ENCODE measurements at places on chromosomes 2 and 18.
A peak's percentile ranks its signal among the peaks of the same experiment; 100 is the strongest.

DNA sequence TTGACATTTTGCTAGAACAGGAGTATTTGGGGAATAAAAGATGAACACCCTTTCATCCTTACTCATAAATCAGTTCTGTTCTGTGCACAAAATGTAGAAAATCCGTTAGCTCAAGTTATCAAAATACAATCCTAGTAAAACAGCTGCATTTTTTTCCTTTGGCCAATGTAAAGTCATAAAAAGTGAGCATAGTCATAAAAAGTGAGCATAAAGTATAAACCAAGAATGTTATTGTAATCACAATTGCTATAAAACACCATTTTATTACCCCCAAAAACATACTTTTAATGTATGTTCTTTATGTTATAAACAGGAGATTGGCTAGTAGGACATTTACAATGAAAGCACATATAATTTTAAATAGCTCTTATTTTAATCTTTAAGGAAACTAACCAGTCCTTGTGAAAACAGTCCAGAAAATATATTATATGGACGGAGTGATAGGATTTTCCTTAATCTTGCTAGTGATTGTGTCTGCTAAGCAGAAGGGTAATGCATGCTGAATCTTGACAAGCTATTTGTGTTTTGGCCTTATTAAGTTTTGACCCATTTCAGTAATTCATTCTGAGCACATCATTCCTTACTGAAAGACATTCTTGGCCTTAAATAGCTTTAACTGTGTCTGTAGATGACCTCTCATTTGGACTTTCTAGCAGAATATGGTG lies 891.8 kb downstream of the DSC3 start:
- DNase-seq = no peak

DNA sequence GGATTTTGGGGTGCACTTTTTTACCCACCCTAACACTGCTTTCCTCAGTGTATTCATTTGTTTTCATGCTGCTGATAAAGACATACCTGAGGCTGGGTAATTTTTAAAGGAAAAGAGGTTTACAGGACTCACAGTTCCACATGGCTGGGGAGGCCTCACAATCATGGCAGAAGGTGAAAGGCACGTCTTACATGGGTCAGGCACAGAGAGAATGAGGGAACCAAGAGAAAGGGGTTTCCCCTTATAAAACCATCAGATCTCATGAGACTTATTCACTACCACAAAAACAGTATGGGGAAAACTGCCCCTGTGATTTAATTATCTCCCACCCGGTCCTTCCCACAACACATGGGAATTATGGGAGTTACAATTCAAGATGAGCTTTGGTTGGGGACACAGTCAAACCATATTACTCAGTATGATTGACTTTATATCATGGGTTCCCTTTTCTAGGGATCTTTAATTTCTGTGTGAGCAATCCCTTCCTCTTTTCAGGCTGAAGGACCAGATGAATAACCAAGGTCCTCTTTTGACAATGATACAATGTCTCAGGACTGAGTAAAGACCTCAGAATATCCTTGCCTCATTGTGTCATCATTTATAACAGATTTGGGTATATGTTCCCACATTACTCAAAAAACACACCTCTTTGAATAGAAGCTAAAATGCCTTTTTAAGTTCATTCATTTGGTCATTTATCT lies 100.1 kb upstream of the TRIB2 start:
- no peak for DNase-seq

- DNase-seq = no peak
Measured at GRCh38 chr2:20179755-20180594, 45.0 kb downstream of the SDC1 start.

GRCh38 chr2:100285011-100285410 lies 37.3 kb downstream of the LONRF2 start:
- DNase-seq = no peak

- DNase-seq = no peak
Measured at GRCh38 chr18:62736077-62736855, 20.9 kb downstream of the PHLPP1 start.

- DNase-seq = no peak
Measured at GRCh38 chr2:204059016-204059415, 122.5 kb downstream of the ICOS start.

GRCh38 chr2:75870133-75870532 lies 159.4 kb upstream of the GCFC2 start:
- no peak for DNase-seq

DNA sequence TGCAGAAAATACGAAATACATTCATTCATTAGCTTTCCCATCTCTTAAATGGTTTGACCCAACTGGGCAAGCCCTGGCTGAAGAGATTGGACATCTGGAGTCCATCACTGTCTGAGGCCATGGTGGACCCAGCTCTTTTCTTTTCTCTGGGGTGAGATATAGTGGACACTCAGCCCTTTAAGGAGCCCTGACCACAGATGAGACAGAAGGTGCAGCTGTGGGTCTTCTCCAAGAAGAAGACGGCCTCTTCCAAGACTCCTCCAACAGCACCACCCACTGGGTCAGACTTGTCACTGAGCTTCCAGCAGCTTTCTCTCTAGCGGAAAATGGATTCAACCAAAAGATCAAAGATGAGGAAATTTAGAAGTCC lies 27.2 kb downstream of the TWIST2 start:
- DNase-seq = no peak

GRCh38 chr2:229425598-229425997 lies 154.5 kb upstream of the PID1 start:
- no peak for DNase-seq

GRCh38 chr2:173239644-173240043 lies 115.0 kb upstream of the CDCA7 start:
- no peak for DNase-seq

- DNase-seq = no peak
Measured at GRCh38 chr2:10238991-10239485, 63.7 kb upstream of the HPCAL1 start.

GRCh38 chr2:216857131-216857550 lies 2.7 kb downstream of the TNP1 start:
- no peak for DNase-seq

GRCh38 chr2:47655563-47655880 lies 127.4 kb upstream of the MSH6 start:
- DNase-seq = no peak

DNA sequence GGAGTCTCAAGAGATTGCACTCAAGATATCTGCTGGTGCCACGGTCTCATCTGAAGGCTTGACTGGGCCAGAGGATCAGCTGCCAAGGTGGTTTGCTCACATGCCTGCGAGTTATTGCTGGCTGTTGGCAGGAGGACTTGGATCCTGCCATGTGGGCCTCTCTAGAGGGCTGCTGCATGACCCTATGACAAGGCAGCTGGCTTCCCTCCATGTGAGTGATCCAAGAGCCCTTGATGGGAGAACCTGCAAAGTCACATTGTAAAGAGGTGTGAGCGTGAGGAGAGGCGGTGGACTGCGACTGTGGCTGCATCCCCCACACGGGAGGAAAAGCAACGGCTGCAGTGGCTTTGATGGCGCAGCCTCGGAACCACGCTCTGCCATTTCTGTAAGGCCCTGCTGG lies 4.0 kb upstream of the ALLC start:
- DNase-seq = no peak

DNA sequence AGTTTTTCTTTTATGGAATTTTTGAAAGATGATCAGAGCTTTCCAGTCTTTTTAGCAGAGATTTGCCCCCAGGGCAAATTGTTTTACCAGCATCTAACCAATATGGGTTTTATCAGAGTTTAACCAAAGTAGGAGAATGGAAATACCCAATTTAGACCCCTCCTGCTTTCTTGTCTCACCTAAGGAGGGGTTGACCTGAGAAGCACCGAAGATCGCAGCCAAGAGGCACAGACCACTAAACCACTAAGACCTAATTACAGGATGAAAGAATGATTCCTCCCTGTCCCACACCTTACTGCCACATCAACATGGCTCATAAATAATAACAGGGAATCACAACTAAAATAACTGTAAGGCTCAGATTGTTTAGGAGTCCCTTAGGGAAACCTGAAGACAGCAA lies 111.9 kb upstream of the EPB41L5 start:
- no peak for DNase-seq

- no peak for DNase-seq
Measured at GRCh38 chr2:56537756-56538155, 354.0 kb downstream of the CCDC85A start.

- DNase-seq = no peak
Measured at GRCh38 chr2:150876251-150876950, 385.3 kb downstream of the RBM43 start.

DNA sequence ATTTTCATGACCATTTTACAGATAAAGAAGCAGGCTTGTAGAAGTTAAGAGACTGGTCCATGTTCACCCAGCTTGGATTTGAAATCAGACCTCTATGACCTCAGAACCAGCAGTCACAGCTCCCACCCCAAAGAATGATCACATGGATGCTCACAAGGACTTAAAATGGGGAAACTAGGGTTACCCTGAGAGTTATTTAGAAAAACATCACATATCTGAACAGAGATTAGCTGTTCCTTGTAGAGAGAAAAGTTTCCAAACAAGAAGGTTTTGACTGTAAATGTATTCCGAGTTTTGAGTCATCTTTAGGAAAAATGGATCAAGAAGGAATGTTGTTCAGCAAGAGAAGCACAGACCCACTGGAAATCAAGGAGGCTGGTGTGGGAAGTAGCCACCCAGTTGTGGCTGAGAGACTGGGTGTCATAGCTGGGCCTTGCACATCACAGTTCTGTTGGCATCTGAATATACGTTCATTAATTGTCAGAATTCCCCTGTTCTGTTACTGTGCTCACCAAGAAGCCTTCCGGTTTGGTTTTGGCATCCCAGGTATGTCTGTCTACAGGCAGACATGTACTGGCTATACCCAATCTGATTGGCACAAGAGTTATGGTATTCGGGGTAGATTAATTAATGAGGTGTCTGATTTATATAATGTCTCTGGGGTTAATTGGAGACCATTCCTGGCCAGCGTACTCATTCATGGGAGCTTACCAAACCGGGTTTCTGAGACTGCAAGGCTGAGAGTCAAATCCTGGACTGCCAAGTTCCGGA lies 371.8 kb upstream of the SLC14A2 start:
- DNase-seq = no peak

GRCh38 chr2:153567367-153567766 lies 88.8 kb upstream of the RPRM start:
- no peak for DNase-seq

DNA sequence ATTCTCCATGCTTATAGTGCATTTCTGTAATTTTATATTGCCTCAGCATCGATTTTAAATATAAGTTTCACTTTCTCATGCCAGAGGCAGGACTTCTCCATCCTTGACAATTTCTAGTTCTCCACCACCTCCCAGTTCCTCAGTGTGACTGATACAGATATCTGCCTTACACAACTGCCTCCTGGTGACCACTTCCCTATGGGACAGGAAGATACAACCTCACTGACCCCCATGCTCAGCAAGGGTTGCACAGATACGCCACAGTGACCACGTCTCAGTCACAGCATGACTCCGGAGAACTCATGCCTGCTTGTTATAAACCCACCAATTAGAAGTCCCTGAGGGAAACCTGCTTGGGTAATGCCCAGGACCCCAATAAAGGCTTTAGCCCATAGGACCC lies 284.0 kb upstream of the MC4R start:
- DNase-seq = no peak

DNA sequence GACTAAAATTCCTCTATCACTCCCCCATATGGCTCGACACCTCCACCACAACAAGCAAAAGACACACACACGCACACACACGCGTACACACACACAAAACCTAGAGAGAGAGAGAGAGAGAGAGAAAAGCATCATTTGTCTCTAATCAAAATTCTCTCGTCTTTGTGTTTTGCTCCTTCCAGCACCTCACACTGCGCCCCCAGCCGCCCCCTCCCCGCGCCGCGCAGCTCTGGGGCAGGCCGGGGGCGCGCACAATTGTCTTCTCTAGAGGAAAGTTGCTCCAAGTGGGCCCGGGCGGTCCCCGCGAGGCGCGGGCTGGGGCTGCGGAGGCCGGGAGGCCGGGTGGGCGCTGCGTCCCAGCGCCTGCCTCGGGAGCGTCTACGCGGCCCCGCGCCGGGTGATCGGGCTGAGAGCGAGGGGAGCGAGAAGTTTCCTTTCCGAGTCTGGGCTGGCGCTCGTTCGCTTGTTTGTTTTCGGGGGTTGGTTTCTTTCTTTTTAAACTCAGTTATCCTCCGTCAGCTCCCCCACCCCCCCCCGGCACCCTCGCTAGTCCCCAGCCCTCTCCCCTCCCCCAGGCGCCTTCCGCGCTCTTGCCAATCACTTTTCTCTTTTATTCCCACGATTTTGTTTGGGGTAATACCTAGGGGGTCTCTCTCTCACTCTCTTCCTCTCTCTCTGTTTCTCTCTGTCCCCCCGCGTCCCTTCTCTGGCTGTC lies 4.1 kb downstream of the ZEB2 start:
- DNase-seq = no peak

GRCh38 chr2:143263066-143263625 lies 133.9 kb downstream of the ARHGAP15 start:
- DNase-seq = no peak

- no peak for DNase-seq
Measured at GRCh38 chr2:101002562-101003277, 631 bp downstream of the RPL31 start.

DNA sequence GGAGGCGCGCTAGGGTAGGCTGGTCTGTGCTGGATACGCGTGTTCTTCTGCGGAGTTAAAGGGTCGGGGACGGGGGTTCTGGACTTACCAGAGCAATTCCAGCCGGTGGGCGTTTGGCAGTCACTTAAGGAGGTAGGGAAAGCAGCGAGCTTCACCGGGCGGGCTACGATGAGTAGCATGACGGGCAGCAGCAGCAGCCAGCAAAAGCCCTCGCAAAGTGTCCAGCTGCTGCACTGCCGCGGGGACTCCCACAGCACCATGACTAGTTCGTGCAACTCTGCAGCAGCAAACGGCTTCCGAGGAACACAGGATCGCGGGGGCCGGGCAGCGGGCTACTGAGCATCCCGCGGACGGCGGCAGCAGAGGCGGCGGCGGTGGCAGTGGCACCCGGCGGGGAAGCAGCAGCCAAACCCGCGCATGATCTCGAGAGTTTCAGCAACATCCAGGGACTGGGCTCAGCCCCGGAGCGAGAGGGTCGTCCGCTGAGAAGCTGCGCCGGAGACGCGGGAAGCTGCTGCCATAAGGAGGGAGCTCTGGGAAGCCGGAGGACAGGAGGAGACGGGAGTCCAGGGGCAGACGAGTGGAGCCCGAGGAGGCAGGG lies 368 bp downstream of the TMEFF2 start:
- DNase-seq = peak; percentile 11

- DNase-seq = no peak
Measured at GRCh38 chr2:27887830-27888229, 2.4 kb downstream of the RBKS start.

DNA sequence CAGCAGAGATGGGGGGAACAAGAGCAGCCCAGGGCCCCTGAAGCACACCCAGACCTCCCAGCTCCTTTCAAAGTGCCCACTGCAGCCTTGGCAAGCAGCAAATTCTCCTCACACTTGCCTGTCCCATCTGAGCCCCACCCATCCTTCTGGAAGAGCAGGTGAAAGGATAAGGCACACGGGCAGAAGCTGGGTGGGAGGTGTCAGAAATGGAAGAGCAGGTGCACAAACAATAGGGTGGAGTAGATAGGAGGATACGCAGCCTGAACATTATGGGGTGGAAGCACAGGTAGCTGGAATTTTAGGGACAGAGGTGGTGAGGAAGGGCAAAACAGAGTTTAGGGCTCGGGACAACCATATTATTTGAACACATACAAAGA lies 69.2 kb downstream of the TNS1 start:
- DNase-seq = no peak
